Muscle of arm (tissue), 14 donors: ENCODE measurements at places on chromosomes 2 and 18.

- DNase-seq: no peak
Observed at GRCh38 chr2:138622613-138623012, 121.0 kb downstream of the SPOPL start.

DNA sequence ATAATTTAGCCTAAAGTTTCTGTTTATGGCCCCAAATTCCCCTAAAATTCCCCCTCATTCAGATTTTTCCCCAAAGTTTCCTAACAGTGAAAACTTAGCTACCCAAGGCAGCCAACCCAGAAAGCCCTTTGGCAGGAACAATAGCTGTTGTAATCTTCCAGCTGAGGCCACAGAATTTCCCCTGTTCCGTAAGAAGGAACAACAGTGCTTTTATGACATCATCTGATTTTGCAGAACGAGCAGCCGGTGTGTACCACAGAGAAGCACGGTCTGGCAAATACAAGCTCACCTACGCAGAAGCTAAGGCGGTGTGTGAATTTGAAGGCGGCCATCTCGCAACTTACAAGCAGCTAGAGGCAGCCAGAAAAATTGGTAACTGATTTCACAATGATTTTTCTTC is 6.3 kb downstream of the TNFAIP6 start:
- DNase-seq: peak; percentile 64

GRCh38 chr18:37559194-37559593 is 6.4 kb downstream of the CELF4 start:
- DNase-seq: no peak

DNA sequence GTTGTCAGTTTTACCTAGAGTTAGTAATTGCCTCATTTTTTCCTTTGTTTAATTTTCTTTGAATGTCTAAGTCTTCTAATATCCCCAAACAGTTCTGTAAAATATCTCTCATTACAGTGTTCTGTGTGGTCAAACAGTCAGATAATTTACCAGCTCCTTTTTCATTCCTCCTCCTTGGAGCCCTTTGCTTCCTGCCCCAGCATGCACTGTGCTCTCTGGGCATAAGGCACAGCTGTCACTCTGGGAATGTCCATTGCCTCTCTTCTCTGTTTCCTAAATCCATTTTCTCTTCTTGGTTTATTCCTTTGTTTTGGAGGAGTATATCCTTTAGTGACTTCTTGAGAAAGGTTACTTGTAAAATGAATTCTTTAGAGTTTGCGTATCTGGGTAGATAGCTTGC is 139.3 kb downstream of the PLCL1 start:
- no peak for DNase-seq

- DNase-seq: no peak
Observed at GRCh38 chr2:102184018-102184417, 2.8 kb upstream of the IL1RL2 start.
